ENCODE measurements at places on chromosomes 1 and 21.

- no peak for DNase-seq
Observed at GRCh38 chr1:246199086-246199645, 307.9 kb downstream of the SMYD3 start.

DNA sequence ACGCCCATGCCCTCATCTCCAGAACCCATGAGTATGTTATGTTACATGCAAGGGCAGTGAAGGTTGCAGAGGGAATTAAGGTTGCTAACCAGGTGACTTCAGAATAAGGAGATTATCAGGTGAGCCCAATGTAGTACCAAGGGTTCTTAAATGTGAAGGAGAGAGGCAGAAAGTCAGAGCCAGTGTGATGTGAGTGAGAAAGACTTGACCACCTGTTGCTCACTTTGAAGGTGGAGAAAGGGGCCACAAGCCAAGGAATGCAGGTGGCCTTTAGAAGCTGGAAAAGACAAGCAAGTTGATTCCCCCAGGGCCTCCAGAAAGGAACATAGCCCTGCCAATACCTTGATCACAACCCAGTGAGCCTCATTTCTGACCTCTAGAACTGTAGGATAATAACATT lies 84.7 kb upstream of the CLDN14 start:
- DNase-seq: no peak

DNA sequence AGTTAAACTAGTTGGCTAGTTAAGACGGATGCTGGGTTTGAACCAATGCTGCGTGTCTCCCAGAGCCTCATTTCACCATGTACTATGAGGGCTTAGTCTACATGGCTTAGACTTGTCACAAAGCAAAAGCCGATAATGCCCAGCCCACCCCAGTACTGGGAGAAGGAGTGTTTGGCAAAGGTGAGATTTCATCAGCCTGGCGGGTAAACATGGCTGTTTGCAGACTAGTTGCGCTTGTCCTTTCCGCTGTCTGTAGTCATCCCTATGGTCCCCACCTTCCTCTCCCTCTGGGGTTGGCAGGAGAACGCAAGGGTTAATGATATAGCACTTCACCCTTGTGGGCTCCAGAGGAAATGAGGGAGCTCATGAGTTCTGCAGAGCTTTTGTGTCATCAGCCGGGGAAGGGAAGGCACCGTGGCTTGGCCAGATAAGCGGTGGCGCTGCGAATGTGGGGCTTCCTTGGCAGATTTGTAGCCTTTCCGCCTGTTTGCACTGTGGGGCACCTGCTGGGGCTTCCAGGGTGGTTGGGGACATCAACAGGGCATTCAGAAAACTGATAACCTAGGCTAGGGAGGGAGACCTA lies 29.2 kb downstream of the SOX13 start:
- DNase-seq: peak; percentile 19

DNA sequence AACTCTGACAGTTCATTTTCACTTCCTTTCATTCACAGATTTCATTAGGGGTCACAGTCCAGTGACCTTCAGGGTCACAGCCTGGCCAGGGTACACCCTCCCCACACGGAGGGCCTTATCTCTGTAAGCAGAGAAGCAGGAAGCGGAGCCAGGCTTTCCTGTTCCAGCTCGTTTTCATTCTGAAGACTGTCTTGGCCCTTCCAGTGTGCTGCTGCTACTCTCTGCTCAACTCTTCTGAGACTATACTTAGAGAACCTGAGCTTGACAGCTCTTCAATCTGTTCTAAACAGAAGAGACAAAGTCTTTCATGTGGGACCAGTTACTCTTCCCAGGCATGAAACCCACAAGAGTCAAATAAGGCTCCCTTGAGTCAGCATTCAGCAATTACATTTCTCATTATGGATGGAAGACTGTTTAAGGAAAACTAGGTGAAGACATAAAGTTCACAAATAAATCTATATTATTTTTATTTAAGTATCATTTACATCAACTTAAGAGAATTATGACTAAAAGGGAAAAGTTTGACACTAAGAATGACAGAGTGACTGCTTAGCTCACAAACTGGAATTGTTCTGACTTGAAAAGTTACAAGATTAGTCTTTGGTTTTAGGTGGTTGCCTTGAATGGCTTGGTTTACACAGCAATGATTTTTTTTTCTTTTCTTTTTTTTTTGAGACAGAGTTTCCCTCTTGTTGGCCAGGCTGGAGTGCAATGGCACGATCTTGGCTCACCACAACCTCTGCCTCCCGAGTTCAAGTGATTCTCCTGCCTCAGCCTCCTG lies 4.8 kb upstream of the TDRD10 start:
- DNase-seq: no peak

DNA sequence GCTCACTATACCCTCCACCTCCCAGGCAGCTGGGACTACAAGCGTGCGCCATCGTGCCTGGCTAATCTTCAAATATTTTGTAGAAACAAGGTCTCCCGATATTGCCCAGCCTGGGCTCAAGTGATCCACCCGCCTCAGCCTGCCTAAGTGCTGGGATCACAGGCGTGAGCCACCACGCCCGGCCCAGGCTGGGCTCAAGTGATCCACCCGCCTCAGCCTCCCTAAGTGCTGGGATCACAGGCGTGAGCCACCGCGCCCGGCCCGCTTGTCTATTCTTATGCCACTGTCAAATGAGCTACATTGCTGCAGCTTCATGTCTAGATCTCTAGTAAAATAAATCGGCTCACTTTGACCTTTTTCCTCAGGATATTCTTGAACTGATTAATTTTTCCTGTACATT lies 107.7 kb upstream of the COL6A1 start:
- DNase-seq: no peak

DNA sequence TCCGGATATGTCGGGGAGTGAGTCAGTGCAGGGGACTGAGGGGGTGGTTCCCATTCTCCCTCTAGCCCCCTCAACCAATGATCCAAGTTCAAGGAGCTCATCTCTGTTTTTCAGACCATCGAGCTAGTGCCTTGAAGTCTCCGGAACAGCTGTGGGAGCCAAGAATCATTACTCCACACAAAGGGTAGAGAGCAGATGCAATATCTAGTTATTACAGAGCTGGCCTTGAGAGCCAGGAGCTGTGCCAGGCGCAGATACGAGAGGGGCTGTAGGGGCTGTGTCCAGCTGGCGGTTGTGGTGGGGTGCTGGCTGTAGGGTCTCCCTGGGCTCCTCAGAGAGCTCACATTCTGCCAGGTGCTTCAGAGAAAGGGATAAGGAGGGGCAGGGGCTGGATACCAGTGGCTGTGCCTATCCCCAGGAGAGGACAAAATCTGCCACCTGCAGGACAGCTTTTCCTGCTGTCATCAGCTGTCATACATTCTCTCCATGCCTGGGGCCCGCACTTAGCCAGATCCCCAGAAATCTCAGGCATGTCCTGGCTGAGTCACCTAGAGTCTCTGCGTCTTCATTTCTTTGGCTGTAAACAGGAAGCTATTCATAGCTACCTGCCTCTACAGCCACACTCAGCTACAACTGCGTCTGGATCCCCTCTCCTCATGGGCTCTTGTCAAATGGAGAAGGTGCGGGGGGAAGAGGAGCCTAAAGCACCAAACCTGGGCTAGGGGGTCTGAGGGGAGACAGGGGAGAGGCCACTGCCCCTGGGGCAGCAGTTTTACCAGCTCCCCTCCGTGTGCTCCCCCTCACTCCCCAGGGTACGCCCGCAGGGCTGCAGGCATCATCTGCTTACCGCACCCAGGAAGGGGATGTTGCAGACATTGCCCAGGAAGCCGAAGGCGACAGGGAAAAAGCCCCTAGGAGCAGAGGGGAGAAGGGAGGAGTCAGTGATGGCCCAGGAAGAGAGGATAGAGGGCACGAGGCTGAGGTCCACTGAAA lies 2.4 kb upstream of the KISS1 start:
- DNase-seq: no peak

DNA sequence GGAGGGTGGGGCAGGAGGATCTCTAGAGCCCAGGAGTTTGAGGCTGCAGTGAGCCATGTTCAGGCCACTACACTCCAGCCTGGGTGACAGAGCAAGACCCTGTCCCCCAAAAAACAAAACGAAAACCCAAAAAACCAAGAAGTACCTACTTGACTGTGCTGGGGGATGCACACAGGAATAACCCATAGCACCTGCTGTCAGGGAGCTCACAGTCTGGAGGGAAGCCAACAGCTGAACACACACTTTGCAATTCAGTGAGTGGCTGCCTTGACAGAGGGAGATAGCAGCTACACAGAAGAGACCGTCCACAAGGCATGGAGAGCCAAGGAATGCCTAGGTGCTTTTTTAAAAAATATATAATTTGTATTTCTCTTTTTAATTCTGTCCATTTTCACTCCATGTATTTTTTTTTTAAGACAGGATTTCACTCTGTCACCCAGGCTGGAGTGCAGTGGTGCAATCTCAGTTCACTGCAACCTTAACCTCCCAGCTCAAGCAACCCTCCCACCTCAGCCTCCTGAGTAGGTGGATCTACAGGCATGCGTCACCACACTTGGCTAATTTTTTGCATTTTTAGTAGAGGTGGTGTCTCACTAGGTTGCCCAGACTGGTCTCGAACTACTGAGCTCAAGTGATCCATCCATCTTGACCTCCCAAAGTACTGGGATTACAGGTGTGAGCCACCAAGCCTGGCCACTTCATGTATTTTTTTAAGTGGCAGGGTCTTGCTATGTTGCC lies 68.7 kb downstream of the NID1 start:
- DNase-seq: no peak

GRCh38 chr1:151963288-151963687 lies 30.4 kb downstream of the S100A10 start:
- no peak for DNase-seq

GRCh38 chr1:183622884-183623785 lies 12.4 kb downstream of the ARPC5 start:
- DNase-seq: peak; percentile 65

DNA sequence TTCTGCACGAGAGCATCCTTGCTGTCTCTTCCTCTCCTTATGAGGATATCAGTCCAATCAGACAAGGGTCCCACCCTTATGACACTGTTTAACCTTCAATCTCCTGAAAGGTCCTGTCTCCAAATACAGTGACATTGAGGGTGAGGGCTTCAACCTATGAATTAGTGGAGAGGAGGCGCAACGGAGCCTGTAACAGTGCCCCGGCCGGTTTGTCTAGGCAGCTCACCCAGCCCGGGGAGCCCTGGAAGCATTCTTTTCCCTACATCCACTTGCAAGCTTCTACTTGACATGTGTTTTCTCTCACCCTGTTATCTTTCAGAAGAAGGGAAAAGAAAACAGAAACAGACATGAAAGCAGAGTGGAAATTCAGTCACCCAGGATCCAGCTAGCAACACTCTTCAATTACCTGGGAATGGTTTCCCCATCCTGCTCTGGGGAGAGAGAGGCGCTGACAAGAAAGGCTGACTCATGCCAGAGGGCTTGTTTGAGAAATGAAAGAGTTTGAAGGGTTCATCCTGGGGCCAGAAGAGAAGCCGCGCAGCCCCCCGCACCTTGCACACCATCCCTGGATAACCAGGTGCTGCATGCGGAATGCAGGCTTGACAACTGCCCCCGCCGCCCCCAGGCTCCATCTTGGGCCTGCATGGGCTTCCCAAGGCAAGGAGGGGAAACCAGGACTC lies 394.9 kb downstream of the NPHP4 start:
- no peak for DNase-seq

DNA sequence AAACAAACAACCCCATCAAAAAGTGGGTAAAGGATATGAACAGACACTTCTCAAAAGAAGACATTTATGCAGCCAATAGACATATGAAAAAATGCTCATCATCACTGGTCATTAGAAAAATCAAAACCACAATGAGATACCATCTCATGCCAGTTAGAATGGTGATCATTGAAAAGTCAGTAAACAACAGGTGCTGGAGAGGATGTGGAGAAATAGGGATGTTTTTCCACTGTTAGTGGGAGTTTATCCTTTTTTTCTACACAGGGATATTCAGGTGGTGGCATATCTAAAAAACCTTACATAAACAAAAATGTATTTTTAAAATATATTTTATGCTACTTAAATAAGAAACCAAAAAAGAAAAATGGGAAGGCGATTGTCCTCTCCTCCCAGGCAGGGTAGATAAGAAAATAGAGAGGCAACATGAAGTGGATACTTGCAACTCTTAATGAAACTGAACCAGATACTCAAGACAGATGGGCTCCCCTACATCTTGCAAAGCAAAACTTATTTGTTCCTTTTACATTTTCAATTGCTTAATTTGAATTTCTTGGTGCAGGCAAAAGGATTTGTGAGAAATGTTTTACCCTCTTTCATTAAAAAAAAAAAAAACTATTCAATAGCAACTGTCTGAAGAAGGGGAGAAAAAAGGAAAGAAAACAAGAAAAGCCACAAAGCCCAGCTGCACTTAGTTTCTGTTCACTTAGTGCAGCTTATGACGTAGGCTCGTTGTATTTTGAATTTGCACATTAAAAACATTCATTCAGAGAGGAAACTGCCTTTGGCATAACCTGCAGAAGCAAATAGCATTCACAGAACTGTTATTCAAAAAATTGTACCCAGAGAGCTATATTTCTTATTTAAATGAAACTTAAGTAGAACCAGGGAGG lies 36.9 kb upstream of the RGS1 start:
- DNase-seq: peak; percentile 72

- DNase-seq: no peak
Observed at GRCh38 chr1:111161843-111162487, 21.9 kb downstream of the CEPT1 start.

DNA sequence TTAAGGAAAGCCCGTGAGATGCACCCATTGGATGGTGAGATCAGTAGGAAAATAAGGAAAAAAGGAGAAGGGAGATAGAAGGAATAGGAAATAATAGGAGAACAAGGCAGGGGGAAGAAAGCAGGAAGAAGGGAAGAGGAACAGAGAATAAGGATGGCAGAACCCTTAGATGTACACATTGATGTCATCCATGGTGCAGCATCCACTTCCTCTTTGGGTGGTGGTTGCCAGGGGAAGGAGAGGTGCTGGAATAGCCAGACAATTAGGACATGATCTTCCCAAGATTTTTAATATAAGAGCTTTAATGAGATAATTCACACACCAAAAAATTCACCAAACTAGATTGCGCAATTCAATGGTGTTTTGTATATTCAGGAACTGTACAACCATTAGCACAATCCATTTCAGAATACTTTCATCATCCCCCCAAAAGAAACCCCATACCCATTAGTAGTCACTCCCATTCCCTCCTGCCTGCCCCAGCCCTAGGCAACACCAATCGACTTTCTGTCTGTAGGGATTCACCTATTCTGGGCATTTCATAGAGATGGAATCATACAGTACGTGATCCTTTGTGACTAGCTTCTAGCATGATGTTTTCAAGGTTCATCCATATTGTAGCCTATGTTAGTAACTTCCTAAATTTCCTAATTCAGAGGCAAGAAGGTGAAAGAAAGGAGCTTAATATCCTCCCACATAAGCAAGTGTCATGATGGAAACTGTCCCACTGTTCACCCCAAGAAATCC lies 121.4 kb downstream of the PLXNA2 start:
- no peak for DNase-seq

DNA sequence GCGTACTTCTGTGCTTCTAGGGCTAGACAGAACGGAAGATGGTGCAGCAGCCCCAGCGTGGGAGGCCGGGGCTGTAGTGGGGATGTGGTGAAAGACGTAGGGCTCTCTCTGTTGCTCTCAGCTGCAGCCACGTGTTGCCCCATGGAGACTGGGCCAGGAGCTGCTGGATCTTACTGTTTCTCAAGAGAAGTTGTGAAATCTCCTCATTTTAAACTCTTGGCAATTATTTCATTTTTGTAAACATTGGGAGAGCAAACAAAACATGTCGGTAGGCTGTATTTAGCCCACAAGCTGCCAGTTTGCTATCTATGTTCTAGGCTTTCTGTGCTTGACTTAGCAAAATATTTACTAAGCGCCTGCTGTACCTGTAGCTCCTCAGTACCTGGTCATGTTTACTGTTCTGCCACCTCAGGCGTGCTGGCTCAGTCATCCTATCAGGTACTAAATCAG lies 15.9 kb upstream of the ELOA start:
- no peak for DNase-seq

Data from activated CD4-positive, alpha-beta T cell treated with anti-CD3 and anti-CD28 coated beads, Interleukin-2, Interleukin-6, amounts not matched to agents 100 ng/mL and 50 ng/mL, durations not matched to agents 16 hours and 8 hours (primary cell).